Pulmonary artery endothelial cell (primary cell): ENCODE measurements at places on chromosomes 2 and 18.

DNA sequence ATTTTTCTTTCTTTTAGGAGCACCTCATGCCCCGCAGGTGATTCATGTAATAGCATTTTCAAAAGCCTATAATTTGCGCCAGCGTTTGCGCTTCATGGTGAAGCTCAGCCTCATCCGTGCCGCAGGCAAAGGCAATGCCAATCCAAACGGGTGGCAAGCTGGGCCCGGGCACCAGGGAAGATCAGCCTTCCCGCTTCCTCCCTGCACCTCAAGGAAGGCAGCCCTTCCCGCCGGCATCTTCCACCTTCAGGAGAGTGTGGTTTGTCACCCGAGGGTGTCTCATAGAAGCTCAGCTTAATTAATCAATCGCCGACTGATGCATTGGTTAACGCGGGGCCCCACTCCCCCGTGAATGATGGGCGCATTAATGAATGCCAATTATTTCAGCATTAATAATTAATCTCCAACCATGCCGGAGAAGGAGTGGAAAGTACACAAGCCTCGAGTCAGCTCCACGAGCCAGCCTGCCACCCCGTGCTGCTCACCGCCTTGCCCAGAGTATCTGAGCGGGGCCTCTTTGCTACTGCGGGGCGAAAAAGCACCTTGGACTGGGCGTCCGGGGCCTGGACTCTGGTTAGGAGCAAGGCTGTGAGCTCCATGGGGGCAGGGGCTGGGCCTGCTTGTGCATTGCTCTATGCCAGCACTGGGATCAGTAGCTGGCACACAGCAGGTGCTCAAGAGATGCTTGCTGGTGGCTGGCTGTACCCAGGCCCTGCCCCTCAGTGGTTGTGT is 13.0 kb downstream of the INHBB start:
- DNase-seq = no peak

- no peak for DNase-seq
These were observed 60.7 kb upstream of the ITGA6 start for GRCh38 chr2:172366596-172367150.

GRCh38 chr18:75204732-75205513 is 4.0 kb downstream of the PTGR3 start:
- no peak for DNase-seq

DNA sequence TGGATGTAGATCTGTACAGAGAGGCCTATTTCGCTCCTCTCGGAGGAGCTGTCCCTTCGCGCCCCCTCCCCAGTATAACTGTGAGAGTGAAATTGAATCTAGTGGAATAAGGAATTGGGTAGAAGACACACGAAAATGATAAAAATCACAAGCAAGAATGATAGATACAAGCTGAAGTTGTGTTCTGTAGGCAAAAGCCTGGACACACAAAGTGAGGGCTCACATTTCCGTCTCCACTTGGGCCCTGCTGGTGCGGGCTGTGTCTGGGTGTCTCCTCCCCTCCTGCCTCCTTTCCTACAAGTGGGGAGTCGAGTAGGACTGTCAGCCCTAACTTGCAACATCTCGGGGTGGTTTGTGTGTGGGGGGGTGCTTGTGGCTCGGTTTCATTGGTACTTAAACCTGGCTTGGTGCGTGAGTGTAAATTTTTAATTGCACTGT is 457 bp upstream of the SP9 start:
- no peak for DNase-seq

DNA sequence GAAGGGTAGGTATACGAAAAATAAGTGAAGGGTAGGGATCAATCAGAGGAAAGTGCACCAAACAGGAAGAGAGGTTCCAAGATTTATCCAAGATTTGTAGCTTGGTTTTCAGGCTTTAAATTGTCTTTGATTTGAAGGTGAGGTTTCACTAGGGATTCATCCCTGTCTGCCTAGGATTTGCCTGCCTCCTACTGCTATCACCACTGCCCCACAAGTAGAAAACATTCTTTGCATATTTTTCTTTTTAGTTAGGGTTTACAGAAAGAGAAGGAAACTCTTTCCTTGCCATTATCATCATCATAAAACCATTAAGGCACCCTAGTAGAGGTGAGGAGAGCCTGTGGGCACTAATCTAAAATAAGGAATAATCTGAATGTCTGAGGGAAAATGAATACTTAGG is 45.8 kb upstream of the TANC1 start:
- DNase-seq = no peak

- no peak for DNase-seq
These were observed 82.0 kb downstream of the DNMT3A start for GRCh38 chr2:25259737-25260124.

- DNase-seq = no peak
These were observed 608.8 kb downstream of the ADCYAP1 start for GRCh38 chr18:1513519-1513918.

GRCh38 chr2:240988571-240989271 is 9.7 kb upstream of the SNED1 start:
- DNase-seq = no peak

- DNase-seq = no peak
These were observed 143.6 kb downstream of the RTP5 start for GRCh38 chr2:242012956-242013764.

- DNase-seq = no peak
These were observed 89.3 kb downstream of the PDE11A start for GRCh38 chr2:177983183-177983788.

DNA sequence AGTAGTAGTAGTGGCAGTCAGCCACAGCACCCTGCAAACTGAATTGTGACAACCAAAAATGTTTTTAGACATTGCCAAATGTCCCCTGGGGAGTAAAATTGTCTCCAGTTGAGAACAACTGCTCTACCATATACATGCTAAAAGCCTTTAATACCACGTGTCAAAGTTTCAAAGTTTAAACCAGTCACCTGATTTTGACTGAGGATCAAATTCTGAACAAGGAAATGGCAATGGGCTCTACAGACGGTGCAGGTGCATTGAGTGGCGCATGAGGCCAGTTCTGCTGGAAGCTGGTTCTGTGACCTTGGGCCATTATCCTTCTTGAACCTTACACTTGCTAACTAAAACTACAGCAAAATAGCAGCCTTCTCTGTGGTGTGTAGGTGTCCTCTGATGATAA is 85.0 kb downstream of the LIPG start:
- DNase-seq = no peak

DNA sequence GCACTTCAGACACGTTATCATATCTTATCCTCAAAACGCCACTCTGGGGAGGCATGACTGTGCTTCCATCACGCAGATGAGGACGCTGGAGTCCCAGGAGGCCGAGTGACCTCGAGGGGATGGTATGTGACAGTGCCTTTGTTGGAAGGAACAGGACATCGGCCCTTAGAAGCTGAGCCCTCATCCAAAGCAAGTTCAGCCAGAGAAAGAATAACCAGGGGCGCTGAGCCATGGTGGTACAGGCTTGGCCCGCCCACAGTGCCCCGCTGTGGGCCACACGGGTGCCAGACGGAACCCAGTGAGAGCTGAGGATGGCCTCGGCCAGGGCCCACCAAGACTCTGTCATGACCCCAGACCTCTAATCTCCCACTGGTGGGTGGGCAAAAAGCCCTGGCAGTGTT is 31.3 kb downstream of the HS1BP3 start:
- DNase-seq = no peak

- DNase-seq = no peak
These were observed 186.6 kb downstream of the MTX2 start for GRCh38 chr2:176455816-176456291.

GRCh38 chr2:205543937-205544702 is 138.2 kb upstream of the NRP2 start:
- no peak for DNase-seq

- DNase-seq = no peak
These were observed 597 bp downstream of the RNF103 start for GRCh38 chr2:86623043-86623493.

DNA sequence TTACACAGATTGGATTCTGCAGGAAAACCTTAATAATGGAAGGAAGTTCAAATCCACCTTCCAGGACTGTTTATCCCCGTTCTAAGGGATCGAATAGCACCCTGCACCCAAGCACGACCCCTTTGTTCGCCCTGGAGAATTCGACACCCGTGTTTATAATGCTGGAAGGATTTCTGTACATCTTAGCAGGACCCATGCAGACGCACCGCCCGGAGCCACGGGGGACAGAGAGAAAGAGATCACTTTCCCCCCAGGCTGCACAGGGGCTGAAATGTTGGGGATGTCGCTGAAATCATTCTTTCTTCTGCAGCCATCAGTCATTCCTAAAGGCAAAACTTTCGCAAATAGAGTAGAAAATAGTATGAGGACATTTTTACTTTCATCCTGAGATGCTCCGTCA is 238.7 kb upstream of the SALL3 start:
- no peak for DNase-seq

DNA sequence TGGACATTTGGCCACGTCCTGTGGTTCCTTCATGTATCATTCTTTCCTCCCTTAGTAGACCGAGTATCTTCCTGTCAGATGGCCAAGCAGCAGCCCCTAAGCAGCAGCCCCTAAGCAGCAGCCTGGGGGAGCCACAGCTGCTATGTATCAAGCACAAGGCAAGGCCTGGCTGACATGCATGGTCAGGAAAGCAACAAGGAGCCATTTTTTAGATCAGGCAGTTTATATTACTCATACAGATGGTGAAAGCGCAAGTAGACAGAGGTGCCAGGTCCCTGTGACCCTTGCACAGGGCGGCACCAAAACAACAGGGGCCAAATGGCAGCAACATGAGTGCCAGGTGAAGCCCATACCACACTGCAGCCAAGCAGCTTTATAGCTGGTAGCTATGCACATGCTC is 22.1 kb downstream of the CHCHD5 start:
- DNase-seq = no peak

DNA sequence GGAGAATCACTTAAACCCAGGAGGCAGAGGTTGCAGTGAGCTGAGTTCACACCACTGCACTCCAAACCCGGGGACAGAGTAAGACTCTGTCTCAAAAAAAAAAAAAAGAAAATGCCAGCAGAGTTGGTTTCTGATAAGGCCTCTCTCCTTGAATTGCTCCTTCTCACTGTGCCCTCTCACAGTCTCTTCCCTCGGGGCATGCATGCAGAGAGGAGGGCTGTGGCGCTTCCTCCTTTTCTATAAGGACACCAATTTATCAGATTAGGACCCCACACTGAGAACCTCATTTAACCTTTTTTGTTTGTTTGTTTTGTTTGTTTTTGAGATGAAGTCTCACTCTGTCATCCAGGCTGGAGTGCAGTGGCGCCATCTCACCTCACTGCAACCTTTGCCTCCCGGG is 110.5 kb downstream of the ZFP36L2 start:
- DNase-seq = no peak

GRCh38 chr2:86068136-86068588 is 37.5 kb downstream of the POLR1A start:
- DNase-seq = no peak

GRCh38 chr2:71859211-71859847 is 288.3 kb downstream of the CYP26B1 start:
- DNase-seq = no peak

GRCh38 chr2:82120654-82121053 is 1816.1 kb upstream of the LRRTM1 start:
- DNase-seq = no peak

- DNase-seq = no peak
These were observed 3.0 kb upstream of the FOSL2 start for GRCh38 chr2:28389399-28390240.

- no peak for DNase-seq
These were observed 21.1 kb downstream of the CRACDL start for GRCh38 chr2:98914713-98915580.

DNA sequence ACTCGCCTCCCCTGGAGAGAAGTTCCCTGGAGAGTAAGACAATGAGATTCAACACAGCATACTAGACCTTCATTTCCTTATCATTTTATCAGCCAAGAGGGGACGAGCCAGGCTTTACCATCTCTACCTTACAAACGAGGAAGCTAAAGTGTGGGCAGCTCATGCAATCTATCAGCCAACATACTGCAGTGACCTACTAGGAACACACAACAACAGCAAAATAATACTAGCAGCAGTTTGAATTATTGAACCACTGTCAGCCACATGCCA is 60.0 kb upstream of the TEX51 start:
- DNase-seq = no peak

- DNase-seq = no peak
These were observed 83.1 kb downstream of the SEPTIN10 start for GRCh38 chr2:109530712-109531111.

GRCh38 chr2:62569907-62570841 is 64.2 kb upstream of the TMEM17 start:
- DNase-seq = no peak

DNA sequence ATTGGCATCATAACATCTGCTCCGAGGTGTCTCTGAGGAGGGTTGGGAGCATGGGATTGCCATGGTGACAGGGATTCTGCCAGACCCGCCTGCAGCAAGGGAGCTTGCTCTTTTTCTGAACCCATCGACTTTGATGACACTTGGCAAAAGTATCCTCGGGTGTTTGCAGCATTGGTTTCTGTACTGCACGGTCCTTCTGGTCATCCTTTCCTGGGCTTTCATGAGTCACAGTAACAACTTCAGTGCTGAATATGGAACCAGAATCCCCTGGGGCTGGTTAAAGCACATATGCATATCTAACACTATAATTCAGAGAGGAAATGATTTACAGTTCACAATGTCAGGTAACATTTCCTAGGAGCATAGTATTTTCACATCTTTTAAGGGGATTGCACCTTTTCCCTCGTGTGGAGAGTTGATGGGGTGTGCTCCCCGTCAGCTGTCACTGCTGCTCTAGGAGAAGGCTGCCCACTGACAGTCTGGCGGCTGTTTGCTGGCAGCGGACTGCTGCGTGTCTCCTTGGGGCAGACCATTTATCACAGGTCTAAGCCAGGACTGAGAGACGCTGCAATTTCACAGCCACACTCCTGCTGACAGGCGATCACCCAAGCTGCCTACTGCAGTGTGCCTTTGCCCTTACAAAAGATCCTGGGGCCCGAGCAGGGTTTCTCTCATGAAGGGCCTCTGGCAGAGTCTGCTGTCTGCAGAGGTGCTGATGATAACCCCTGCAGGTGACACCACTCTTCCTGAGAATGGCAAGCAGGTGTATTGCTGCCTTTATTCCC is 425.3 kb downstream of the THSD7B start:
- DNase-seq = no peak

DNA sequence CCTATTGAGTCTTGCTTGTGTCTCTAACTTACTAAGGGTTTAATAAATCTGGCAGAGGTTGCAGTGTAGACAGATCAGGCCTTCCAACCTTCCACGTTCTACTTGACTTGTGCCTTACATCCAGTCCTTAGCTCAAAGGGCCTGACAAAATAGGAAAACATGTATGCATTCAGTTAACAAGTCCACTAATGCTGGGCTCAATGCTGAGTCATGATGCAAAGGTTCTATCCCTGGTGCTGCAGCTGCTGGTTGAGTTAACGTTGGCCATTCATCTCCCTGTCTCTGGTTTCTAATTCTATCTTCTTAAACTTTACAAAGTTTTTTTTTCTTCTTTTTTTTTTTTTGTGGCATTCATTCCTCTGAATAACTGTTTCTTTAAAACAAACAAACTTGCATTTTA is 46.3 kb upstream of the ITGB6 start:
- DNase-seq = no peak

DNA sequence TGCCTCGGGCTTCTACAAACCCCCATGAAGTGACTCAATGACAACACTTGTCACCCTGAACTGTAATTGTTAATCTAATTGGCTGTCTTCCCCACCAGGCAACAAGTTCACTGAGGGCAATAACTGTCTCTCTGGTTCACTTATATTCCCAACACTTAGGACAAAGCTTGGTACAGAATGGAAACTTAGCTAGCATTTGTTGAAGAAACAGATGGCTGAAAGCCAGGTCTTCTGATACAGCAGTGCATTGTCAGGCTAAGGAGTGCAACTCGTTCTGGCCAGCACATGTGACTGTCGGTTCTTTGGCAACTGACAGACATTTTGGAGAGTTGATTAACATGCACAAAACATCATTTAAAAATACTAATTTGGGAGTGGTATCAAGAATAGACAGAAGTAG is 14.6 kb upstream of the DNAJC27 start:
- no peak for DNase-seq
